ENCODE measurements at places on chromosomes 2 and 18.

GRCh38 chr2:141923657-141924056, 207.2 kb downstream of the LRP1B start:
- DNase-seq, result no peak
- H3K36me3 ChIP-seq, result no peaks in the 10 kb centered on the region
- H3K27ac ChIP-seq, result no peak overlapping the region
- H3K4me1 ChIP-seq, result no peaks in the 10 kb centered on the region

DNA sequence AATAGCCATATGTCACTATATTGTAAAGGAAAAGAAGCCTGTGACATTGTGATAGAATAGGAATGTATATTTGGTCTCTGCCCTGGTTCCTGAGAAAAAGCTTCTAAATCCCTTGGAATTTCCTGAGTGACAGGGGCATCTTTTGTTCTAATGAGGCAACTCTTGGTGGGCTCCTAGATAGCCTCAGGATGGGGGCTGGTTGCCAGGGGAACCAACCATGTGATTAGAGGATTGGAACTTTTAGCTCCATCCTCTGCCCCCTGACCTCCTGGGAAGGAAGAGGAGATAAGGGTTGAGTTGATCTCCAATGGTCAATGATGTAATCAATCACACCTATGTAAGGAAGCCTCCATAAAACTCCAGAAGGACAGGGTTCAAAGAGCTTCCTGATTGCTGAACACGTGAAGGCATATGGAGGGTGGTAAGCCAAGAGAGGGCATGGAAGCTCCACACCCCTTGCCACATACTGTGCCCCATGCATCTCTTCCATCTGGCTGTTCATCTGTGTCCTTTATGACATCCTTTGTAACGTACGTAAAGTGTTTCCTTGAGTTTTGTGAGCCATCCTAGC, 2.9 kb upstream of the ME2 start:
- H3K27ac ChIP-seq, result no peak overlapping the region
- DNase-seq, result no peak
- H3K4me1 ChIP-seq, result peaks cover 28% of the 10 kb centered on the region
- H3K36me3 ChIP-seq, result no peaks in the 10 kb centered on the region
- H3K27me3 ChIP-seq, result no peaks in the 10 kb centered on the region
- H3K4me3 ChIP-seq, result no peak overlapping the region

- no peaks in the 10 kb centered on the region for H3K27me3 ChIP-seq
- no peak overlapping the region for H3K4me3 ChIP-seq
- no peak overlapping the region for H3K27ac ChIP-seq
- H3K4me1 ChIP-seq, result no peaks in the 10 kb centered on the region
- no peaks in the 10 kb centered on the region for H3K36me3 ChIP-seq
Measured at GRCh38 chr2:149394864-149395263, 64.5 kb downstream of the LYPD6 start.

- H3K27ac ChIP-seq, result no peak overlapping the region
- no peaks in the 10 kb centered on the region for H3K36me3 ChIP-seq
- H3K27me3 ChIP-seq, result no peaks in the 10 kb centered on the region
- H3K4me1 ChIP-seq, result no peaks in the 10 kb centered on the region
- DNase-seq, result no peak
Measured at GRCh38 chr2:80380736-80381135, 76.2 kb upstream of the LRRTM1 start.

DNA sequence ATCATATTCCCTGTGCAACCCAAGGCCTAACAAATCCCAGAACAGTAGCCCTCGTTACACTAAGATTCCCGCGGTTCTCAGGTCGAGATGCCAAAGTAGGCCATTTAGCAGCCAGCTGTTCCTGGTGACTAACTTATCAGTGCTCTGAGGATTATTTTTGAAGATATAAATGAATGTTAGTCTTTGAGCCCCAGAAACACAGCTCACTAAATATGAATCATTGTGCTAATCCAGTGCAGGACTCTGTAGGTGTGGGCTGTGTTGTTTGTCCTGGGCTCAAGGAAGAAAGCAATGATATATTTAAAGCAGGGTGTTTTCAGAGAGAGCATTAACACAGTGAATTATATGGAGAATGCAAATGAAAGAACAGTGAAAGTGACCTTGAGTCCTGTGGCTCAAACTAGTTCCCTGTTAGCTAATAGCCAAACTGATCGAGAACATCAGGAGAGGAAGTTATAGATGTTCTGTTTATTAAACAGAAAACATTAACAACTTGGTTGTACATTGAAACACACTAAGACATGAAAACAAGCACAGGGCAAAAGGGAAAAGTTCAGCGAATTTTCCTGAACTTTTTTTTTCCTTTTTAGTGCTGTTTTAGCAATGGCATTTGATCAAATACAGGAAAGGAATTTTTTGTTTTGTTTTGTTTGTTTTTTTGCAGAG, 228.3 kb downstream of the RNF152 start:
- H3K36me3 ChIP-seq, result no peaks in the 10 kb centered on the region
- DNase-seq, result no peak
- no peak overlapping the region for H3K4me3 ChIP-seq
- no peaks in the 10 kb centered on the region for H3K4me1 ChIP-seq

- no peak overlapping the region for H3K4me3 ChIP-seq
- H3K36me3 ChIP-seq, result no peaks in the 10 kb centered on the region
- peaks cover 10% of the 10 kb centered on the region for H3K4me1 ChIP-seq
Measured at GRCh38 chr18:55405893-55406406, 182.0 kb downstream of the TCF4 start.

GRCh38 chr18:11529081-11529480, 80.3 kb upstream of the SLC35G4 start:
- H3K27me3 ChIP-seq, result no peaks in the 10 kb centered on the region
- H3K36me3 ChIP-seq, result no peaks in the 10 kb centered on the region
- H3K27ac ChIP-seq, result no peak overlapping the region
- H3K4me1 ChIP-seq, result no peaks in the 10 kb centered on the region

- H3K27ac ChIP-seq, result no peak overlapping the region
- H3K27me3 ChIP-seq, result no peaks in the 10 kb centered on the region
- no peak overlapping the region for H3K4me3 ChIP-seq
- H3K36me3 ChIP-seq, result no peaks in the 10 kb centered on the region
- DNase-seq, result no peak
- H3K4me1 ChIP-seq, result no peaks in the 10 kb centered on the region
Measured at GRCh38 chr2:158134655-158135054, 33.0 kb downstream of the UPP2 start.

GRCh38 chr2:230627806-230628724, 84.6 kb upstream of the CAB39 start:
- H3K4me3 ChIP-seq, result no peak overlapping the region
- H3K36me3 ChIP-seq, result no peaks in the 10 kb centered on the region
- H3K27ac ChIP-seq, result no peak overlapping the region
- H3K27me3 ChIP-seq, result no peaks in the 10 kb centered on the region
- DNase-seq, result no peak

GRCh38 chr2:146457221-146457620, 1387.6 kb upstream of the ACVR2A start:
- H3K27ac ChIP-seq, result no peak overlapping the region
- H3K36me3 ChIP-seq, result no peaks in the 10 kb centered on the region
- no peak overlapping the region for H3K4me3 ChIP-seq
- no peak for DNase-seq
- no peaks in the 10 kb centered on the region for H3K4me1 ChIP-seq
- no peaks in the 10 kb centered on the region for H3K27me3 ChIP-seq

- H3K27me3 ChIP-seq, result no peaks in the 10 kb centered on the region
- peaks cover 12% of the 10 kb centered on the region for H3K36me3 ChIP-seq
- no peak for DNase-seq
Measured at GRCh38 chr2:66569974-66570373, 135.0 kb downstream of the MEIS1 start.

- no peaks in the 10 kb centered on the region for H3K36me3 ChIP-seq
- no peak overlapping the region for H3K27ac ChIP-seq
- peaks cover 22% of the 10 kb centered on the region for H3K27me3 ChIP-seq
- no peak for DNase-seq
Measured at GRCh38 chr2:174704061-174704460, 60.2 kb downstream of the CHRNA1 start.

DNA sequence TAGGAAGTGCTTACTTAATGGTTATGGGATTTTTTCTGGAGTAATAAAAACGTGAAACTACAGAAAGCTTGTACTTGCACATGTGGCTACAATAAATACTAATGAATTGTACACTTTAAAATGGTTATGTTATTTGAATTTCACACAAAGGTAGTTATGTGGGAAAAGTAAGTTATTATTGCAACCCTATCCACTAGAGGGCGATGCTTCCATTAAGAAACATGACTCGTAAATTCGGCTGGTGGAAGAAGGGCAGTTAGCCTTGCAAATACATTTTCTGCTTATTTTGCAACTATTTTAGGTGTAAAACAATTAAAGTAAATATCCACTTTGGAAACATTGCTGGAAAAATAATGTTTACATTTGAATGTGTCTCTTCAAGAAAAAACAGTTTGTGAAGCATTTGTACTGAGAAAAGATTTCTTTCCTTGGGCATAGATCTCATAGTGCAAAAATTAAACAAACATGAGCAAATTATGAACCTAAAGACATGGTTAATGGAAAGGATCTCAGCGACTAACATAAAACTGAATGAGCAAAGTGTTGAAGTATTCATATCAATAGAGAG, 68.1 kb upstream of the CSRNP3 start:
- no peak overlapping the region for H3K27ac ChIP-seq
- no peaks in the 10 kb centered on the region for H3K36me3 ChIP-seq
- DNase-seq, result no peak
- H3K4me3 ChIP-seq, result no peak overlapping the region

- H3K36me3 ChIP-seq, result no peaks in the 10 kb centered on the region
- H3K4me3 ChIP-seq, result no peak overlapping the region
- H3K4me1 ChIP-seq, result no peaks in the 10 kb centered on the region
- DNase-seq, result no peak
- H3K27ac ChIP-seq, result no peak overlapping the region
Measured at GRCh38 chr2:177192788-177193187, 19.8 kb upstream of the HNRNPA3 start.

- H3K4me3 ChIP-seq, result no peak overlapping the region
- no peaks in the 10 kb centered on the region for H3K4me1 ChIP-seq
- H3K27ac ChIP-seq, result no peak overlapping the region
- no peaks in the 10 kb centered on the region for H3K36me3 ChIP-seq
- no peak for DNase-seq
Measured at GRCh38 chr2:15092181-15092580, 459.7 kb downstream of the LRATD1 start.

DNA sequence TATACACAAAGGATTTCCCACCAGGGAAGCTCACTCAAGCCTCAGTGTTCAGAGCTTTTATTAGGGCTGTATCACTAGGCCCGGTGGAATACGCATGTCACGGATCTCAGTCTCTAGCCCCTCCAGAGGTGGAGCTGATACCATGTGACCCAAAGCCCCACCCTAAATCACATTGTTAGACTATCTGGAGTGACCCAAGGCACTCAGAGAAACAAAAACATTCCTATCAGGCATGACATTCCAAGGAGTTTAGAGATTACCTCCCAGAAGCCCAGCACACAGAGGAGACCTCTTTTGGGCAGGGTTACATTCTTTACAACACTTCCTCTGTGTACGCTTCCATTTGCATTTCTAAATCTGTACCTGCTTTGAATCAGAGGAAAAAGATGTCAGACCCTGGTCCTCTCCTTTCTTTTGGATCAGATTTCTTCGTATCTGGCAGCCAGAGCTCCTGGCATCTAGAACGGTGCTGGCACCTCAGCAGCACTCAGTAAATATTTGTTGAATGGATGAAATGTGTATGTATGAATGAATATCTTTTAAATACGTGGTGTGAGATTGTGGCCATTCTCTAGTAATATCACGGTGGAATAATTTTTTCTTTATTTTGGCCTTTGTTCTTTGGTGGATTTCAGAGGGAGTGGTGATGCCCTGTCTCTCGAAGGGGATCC, 37.7 kb upstream of the SMAD2 start:
- no peak overlapping the region for H3K4me3 ChIP-seq
- DNase-seq, result no peak
- H3K27ac ChIP-seq, result no peak overlapping the region
- H3K36me3 ChIP-seq, result no peaks in the 10 kb centered on the region
- H3K27me3 ChIP-seq, result no peaks in the 10 kb centered on the region

DNA sequence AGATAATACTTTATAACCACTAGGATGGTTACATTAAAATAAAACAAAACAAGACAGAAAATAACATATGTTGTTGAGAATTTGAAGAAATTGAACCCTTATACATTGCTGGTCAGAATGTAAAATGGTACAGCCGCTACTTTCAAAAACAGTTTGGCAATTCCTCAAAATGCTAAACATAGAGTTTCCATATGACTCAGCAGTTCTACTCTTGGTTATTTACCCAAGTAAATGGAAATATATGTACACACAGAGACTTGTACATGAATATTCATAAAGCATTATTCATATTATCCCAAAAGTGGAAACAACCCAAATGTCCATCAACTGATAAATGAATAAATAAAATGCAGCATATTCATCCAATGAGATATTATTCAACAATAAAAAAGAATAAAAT, 92.5 kb upstream of the LRATD1 start:
- no peaks in the 10 kb centered on the region for H3K36me3 ChIP-seq
- H3K27me3 ChIP-seq, result no peaks in the 10 kb centered on the region
- DNase-seq, result no peak
- H3K4me3 ChIP-seq, result no peak overlapping the region
- peaks cover 11% of the 10 kb centered on the region for H3K4me1 ChIP-seq
- H3K27ac ChIP-seq, result no peak overlapping the region

- H3K27me3 ChIP-seq, result no peaks in the 10 kb centered on the region
- H3K36me3 ChIP-seq, result no peaks in the 10 kb centered on the region
- no peak for DNase-seq
- H3K27ac ChIP-seq, result no peak overlapping the region
- no peak overlapping the region for H3K4me3 ChIP-seq
- peaks cover 20% of the 10 kb centered on the region for H3K4me1 ChIP-seq
Measured at GRCh38 chr2:65402780-65403528, 29.4 kb downstream of the SPRED2 start.

- DNase-seq, result no peak
- no peaks in the 10 kb centered on the region for H3K36me3 ChIP-seq
- H3K27me3 ChIP-seq, result peaks cover 4% of the 10 kb centered on the region
- H3K4me3 ChIP-seq, result no peak overlapping the region
- H3K4me1 ChIP-seq, result peaks cover 7% of the 10 kb centered on the region
- no peak overlapping the region for H3K27ac ChIP-seq
Measured at GRCh38 chr2:236977063-236977851, 108.4 kb upstream of the COPS8 start.

DNA sequence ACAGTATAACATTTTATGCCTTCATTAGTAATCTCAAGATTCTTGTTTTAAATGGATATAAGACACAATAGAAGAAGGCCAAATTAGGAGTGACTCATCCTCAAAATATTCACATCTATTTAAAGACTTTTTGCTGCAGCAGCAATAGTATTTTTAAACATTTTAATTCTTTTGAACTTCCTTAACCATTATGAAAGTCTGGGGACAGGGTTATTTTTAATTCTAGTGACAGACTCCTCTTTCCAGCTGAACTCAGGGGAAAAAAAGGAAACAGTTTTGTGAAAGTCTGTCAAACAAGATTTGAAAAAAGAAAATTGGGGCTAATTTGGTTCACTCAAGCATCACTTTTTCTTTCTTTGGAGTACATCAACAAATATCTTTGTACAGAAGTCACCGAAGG, 541.8 kb downstream of the NUP35 start:
- no peaks in the 10 kb centered on the region for H3K4me1 ChIP-seq
- H3K27me3 ChIP-seq, result no peaks in the 10 kb centered on the region
- no peaks in the 10 kb centered on the region for H3K36me3 ChIP-seq

DNA sequence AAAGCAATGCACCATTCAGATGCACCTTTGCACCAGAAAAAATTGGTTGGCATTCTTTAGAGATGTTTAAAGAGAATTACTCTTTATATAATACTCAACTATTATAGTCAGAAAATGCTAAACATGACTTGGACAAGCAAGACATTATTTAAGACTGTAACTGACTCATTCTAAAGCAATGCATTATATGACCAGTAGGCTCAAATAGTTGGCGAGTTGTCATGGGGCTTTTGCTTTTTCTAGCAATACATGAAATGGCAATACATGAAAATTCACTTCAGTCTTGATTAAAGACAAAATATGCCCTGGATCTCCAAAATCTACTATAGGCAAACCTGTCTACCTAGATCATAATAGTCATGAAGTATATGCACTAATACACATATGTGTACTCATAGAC, 216.9 kb upstream of the VWC2L start:
- H3K36me3 ChIP-seq, result no peaks in the 10 kb centered on the region
- no peak for DNase-seq
- H3K27ac ChIP-seq, result no peak overlapping the region
- H3K27me3 ChIP-seq, result no peaks in the 10 kb centered on the region
- H3K4me1 ChIP-seq, result no peaks in the 10 kb centered on the region

Data from suprapubic skin (tissue), 4 donors.